ENCODE measurements at places on chromosomes 1 and 21. TPM values are rescaled to one million over a fixed set of nuclear protein-coding genes. Genes with fewer than 3 reads are reported as not detected.

Gene GPN2
- total RNA-seq = 56.1 TPM

Gene SLC22A15
- 0.25 TPM for total RNA-seq

Gene LRRC39
- 0.32 TPM for total RNA-seq

Gene SIPA1L2
- 10.8 TPM for total RNA-seq

Gene NME7
- total RNA-seq = 13.0 TPM

Gene ERICH3
- not detected for total RNA-seq
